ENCODE measurements at places on chromosomes 6 and 20.

DNA sequence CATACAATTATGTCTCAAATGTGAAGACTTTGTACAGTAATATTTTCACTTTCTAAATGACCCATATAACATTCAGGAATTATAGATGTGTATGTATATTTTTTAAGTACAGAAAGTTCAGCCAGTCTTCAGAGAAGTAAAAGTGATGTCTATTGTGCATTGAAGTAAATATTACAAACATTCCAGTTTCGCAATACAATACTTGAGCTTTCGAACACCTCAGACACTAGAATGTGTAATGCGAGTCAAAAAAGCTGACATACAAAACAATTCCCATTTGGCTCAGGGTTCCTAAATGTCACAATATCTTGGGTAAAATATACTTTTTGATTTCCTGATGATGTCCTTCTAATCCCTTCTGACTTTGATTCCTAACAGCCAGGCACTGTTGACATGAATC is 101.4 kb downstream of the ZNF217 start:
- no peak for DNase-seq

GRCh38 chr6:41214559-41215238 is 13.4 kb upstream of the TREML4 start:
- no peak for DNase-seq

DNA sequence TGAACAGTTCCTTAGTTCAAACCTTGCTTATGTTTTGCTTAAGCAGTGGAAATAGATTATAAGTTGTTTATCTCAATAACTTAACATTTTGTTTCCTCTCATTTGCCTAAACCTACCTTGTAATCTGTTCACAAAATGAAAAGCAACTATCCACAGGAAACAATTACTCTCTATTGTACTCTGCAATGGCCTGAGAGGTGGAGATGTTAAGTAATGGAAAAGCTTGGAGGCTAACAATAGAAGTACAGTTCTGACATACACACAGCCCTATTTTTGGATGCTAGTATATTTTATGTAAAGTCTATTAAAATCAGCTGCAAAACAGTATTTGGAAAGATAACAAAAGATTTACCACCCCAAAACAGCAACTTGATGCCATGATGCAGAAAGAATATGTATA is 82.1 kb downstream of the TINAG start:
- DNase-seq = no peak

DNA sequence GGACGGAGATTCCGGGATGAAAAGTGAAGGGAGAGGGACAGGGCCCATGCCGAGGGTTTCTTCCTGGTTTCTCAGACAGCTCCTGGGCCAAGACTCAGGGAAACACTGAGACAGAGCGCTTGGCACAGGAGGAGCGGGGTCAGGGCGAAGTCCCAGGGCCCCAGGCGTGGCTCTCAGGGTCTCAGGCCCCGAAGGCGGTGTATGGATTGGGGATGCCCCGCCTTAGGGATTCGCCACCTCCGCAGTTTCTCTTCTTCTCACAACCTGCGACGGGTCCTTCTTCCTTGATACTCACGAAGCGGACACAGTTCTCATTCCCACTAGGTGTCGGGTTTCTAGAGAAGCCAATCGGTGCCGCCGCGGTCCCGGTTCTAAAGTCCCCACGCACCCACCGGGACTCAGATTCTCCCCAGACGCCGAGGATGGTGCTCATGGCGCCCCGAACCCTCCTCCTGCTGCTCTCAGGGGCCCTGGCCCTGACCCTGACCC is 55.0 kb upstream of the HLA-A start:
- DNase-seq = peak; percentile 54

- no peak for DNase-seq
Measured at GRCh38 chr6:22141241-22141745, 155.5 kb downstream of the PRL start.

DNA sequence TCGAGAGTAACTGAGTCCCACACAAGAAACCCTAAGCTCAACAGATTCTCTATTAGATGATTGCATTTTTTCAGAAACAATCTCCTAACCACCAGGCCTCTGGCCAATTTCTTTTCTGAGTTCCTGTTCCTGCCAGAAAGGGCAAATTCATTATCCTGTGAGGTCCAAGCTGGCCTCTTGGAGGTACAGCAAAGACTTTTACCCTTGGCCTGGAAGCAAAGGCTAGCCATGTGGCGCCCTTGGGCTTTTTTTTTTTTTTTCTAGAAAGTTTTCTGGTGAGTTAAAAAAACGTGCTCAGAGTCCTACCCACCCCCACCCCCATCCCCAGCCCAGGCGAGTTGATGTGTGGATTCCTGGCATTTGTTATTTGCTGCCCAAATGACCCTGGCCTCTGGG is 59.0 kb upstream of the EEF1A1 start:
- peak; percentile 54 for DNase-seq

GRCh38 chr20:39081255-39081654 is 119.1 kb downstream of the DHX35 start:
- peak; percentile 68 for DNase-seq

- no peak for DNase-seq
Measured at GRCh38 chr6:80438772-80439171, 332.3 kb downstream of the BCKDHB start.

DNA sequence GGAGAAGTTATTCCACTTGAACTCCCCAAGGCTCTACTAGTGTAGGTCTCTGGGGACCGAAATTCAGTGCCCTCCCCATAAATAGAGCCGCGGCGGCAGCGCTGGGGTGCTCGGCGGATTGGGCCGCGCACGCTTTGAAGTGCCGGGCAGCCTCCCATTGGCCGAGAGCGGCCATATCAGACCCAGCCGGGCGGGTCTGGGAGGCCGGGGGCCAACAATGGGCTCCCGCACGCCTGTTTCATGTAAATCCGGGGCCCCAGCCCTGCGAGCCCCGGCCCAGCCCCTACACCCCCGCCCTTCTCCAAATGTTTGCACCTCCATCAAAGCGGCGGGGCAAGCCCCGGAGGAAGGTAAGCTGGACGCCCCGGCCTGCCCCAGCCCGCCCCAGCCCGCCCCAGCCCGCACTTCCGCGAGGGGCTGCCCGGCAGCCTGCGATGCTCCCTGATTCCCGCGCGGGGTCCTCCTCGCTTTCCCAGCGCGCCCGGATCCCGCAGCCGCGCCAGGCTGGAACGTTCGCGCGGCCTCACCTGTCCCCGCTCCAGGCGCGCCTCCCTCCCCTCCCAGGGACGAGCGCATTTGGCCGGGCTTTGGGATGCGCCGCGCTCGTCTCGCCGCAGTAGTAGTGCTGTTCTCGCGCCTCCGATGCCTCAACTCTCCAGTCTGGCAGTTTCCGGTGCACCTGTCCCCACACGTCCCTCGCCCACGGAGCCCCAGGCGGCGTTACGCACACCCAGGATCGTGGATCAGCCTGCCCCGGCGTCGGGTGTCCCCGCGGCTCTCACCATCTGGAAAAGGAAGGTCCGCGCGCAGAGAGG is at the start of gene TBXT:
TBXT (minus strand) TSS at position 51 of the 815 bp plus-strand sequence. CDS start 260 bp downstream, outside the sequence.
- no peak for DNase-seq

GRCh38 chr6:170102582-170103481 is 188.0 kb downstream of the DLL1 start:
- no peak for DNase-seq

DNA sequence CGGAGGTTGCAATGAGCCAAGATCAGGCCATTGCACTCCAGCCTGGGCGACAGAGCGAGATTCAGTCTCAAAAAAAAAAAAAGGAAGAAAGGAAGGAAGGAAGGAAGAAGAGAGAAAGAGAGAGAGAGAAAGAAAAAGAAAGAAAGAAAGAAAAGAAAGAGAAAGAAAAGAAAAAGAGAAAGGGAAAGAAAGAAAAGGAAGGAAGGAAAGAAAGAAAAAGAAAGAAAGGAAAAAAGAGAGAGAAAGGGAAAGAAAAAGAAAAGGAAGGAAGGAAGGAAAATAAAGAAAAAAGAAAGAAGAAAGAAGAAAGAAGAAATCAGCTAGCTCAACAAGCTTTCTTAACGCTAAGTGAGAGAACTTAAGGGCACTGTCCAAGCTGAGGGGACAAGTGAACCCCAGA is 7.6 kb upstream of the MATN4 start:
- DNase-seq = no peak

- DNase-seq = no peak
Measured at GRCh38 chr6:125312478-125312877, 10.7 kb upstream of the HDDC2 start.
